Body of pancreas (tissue), 4 donors: ENCODE measurements at places on chromosomes 16 and 17. TPM values are rescaled to one million over a fixed set of nuclear protein-coding genes. Genes with fewer than 3 reads are reported as not detected.

- no peak overlapping the region for H3K27ac ChIP-seq
- no peak for DNase-seq
- H3K4me3 ChIP-seq, result no peak overlapping the region
- no peaks in the 10 kb centered on the region for H3K4me1 ChIP-seq
Measured at GRCh38 chr16:55672471-55672870, 16.7 kb downstream of the SLC6A2 start.

DNA sequence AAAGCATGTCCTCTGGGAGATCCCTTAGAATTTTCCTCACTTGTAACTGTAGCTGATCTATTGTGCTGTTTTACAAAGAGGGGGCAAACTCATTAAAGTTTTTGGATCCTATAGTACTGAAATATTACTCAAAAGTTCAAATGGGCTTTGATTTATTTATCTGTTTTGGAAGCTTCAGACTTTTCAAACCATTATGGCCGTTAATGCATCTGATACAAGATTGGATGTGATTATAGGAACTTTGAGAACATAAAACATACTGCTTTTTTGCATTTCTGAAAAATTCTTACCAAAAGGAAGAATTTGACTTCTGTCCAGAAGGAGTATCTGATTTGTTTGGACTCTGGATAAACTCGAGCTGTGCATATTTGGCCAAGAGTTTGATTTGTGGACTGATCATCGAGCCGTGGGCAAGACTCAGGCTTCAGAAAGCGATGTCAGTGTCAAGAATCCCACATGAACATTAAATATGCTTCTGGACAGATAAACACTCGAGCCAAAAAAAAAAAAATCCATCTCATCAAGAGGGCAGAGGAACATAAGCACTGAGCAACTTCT, 8.2 kb upstream of the MARCHF10 start:
- H3K36me3 ChIP-seq, result no peaks in the 10 kb centered on the region
- DNase-seq, result no peak
- no peak overlapping the region for H3K4me3 ChIP-seq
- H3K27me3 ChIP-seq, result no peaks in the 10 kb centered on the region
- H3K27ac ChIP-seq, result no peak overlapping the region
- peaks cover 6% of the 10 kb centered on the region for H3K4me1 ChIP-seq

DNA sequence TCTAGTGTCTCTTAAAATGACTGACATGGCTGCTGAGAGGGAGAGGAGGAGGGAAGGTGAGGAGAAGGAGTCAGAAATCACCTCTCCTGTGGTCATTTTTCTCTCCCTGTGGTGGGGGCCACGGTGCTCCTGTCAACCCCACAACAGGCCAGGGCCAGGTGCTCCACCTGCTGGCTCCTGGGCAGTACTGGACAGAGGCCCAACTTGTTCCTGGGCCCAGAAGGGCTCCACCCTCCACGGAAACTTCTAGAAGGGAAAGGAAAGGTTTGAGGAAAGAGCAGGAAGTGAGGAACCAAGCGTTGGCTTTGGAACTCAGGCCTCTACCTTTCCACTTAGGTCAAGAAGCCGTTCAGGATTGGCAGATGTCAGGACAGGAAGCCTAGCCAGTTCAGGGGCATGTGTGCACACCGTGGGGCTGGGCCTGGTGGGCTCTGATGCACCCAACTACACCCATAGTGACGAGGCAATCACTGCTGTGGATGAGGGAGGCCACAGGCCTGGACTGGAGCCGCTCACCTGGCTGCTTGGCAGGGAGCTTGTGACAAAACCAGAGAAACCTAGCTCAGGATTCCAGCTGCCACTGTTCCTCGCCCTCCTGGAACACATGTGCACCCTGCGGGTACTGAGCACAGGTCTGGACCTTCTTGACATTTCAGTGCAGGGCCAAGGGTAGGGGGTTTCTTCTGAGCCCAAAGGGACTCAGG, 36.1 kb downstream of the WNT3 start:
- peak overlapping the region; percentile 30 for H3K27ac ChIP-seq
- peak; percentile 74 for DNase-seq
- H3K4me1 ChIP-seq, result peaks cover 18% of the 10 kb centered on the region
- no peaks in the 10 kb centered on the region for H3K36me3 ChIP-seq
- H3K4me3 ChIP-seq, result no peak overlapping the region

DNA sequence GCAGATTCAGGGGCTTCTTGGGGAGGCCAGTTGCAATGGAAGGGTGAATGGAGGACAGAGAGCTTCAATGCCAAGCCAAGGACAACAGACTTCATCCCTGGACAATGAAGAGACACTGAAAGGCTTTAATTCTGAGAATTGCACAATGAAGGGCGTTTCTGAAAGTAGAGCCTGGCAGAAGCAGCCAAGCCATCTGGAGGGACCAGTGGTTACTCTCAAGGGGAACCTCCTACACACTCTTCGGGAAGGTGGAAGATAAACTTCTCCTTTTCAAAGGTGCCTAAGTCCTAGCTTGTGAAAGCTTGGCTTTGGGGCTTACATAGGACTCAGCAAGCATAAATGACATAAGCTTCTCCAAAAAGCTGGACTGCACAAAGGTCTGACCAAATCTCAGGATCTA, 6.2 kb upstream of the CES1 start:
- DNase-seq, result no peak
- H3K27me3 ChIP-seq, result no peaks in the 10 kb centered on the region
- no peak overlapping the region for H3K4me3 ChIP-seq
- no peaks in the 10 kb centered on the region for H3K36me3 ChIP-seq
- H3K27ac ChIP-seq, result no peak overlapping the region

DNA sequence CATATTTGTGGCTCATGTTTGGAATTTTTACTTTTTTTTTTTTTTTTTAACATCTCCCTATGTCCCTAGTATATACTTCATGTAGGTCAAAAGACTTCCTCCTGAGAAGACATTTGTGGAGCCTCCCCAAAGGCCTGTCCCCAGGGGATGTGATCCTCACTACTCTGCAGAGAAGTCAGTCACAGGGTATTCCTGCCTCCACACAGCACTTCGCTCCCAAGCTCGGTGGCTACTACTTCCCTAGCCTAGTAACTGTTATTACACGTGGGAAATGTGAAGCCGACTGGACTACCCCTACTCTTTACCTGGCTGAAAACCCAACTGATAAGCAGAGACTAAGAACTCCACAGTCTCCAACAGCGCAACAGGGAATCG, 116.8 kb downstream of the HIC1 start:
- H3K27me3 ChIP-seq, result no peaks in the 10 kb centered on the region
- no peak overlapping the region for H3K4me3 ChIP-seq
- peak overlapping the region; percentile 87 for H3K27ac ChIP-seq

DNA sequence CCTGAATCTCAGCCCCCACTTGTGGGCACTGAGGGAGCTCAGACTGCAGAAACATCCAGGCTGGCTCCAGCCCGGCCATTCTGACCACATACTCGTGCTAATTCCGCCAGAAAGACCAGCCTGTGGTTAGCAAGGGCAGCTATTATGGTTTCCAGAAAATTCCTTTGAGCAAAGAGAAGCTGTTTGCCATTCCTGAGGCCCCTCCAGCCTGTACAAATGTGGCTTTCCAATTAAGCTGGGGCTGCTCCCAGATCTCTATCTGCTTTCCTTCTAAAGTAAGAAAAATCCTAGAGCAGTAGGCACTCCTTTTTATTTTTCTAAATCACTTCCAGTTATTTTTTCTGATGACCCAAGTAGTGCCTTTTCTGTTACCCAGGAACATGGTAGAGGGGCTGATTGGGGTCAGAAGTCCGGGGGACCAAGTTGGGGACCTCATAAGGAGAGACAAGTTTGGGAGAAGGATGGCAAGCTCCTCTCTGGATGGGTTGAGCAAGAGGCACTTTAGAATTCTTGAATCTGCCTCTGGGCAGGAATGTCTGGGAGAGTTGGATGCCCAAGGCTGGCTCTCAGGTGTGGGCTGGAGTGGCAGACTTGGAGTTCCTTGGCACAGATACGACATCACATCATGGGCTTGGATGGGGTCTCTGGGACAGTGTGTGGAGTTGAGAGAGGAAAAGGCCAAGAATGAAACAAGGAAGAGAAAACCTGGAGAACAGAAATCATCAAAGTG, 83.3 kb upstream of the TNRC6C start:
- H3K36me3 ChIP-seq, result no peaks in the 10 kb centered on the region
- no peak overlapping the region for H3K27ac ChIP-seq
- H3K4me1 ChIP-seq, result no peaks in the 10 kb centered on the region
- no peak for DNase-seq
- no peak overlapping the region for H3K4me3 ChIP-seq

DNA sequence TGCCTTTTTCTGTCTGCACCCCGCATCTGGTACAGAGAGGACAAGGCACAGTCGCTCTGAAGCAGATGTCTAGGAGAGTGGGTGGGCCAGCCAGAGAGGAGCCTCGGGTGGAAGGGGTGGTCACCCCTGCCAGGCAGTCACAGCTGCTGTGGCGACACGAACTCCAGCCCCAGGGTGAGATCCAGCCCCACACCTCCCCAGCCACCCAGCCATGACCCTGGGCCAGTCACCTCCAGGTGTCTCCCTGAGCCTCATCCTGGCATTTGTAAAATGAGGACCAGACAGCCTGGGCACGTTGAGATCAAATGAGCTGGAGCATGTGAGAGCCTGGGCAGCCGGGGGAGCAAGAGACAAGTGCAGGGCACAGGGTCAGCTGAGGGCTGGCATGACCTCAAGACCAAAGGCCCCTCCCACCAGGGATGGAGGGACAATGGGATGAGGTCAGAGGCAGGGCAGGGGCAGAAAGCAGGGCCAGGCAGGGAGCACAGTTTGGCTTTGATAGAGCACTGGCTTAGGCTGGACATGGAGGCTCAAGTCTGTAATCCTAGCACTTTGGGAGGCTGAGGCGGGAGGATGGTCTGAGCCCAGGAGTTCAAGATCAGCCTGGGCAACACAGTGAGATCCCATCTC, 7.7 kb downstream of the ADAM11 start:
- no peaks in the 10 kb centered on the region for H3K36me3 ChIP-seq
- no peaks in the 10 kb centered on the region for H3K4me1 ChIP-seq
- no peaks in the 10 kb centered on the region for H3K27me3 ChIP-seq
- DNase-seq, result no peak

- H3K36me3 ChIP-seq, result no peaks in the 10 kb centered on the region
- H3K27me3 ChIP-seq, result no peaks in the 10 kb centered on the region
- no peak overlapping the region for H3K4me3 ChIP-seq
- no peak overlapping the region for H3K27ac ChIP-seq
- no peak for DNase-seq
Measured at GRCh38 chr17:43717913-43718312, 40.7 kb downstream of the SOST start.

DNA sequence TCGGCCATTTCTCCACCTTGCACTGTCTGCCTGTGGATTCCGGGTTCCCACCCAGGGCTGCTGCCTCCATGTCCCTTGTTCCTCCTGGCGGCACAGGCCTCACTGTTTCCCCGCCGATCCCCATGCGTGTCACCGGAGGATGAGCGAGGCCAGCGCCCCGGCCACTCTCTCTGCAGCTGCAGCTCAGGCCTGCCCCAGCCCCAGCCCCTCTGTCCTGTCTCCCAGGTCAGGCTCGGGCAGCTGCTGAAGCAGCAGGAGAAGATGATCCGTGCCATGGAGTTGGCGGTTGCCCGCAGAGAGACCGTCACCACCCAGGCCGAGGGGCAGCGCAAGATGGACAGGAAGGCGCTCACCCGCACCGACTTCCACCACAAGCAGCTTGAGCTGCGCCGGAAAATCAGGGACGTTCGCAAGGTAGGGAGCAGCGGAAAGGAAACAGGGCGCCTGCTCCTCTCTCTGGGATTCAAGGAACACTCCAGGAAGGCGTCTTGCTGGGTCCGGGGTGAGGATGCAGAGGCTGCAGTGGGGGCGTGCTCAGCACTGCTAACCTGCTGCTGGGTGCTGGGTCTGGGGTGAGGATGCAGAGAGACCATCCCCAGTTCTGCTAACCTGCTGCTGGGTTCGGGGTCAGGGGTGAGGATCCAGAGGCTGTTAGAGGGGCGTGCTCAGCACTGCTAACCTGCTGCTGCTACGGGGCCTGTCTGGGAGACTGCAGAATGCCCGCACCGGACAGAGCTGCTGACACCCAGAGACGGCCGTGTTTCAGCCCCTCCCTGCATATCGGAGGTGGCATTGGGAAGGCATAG, 6.1 kb upstream of the GAA start:
- no peaks in the 10 kb centered on the region for H3K4me1 ChIP-seq
- DNase-seq, result no peak
- no peaks in the 10 kb centered on the region for H3K36me3 ChIP-seq

DNA sequence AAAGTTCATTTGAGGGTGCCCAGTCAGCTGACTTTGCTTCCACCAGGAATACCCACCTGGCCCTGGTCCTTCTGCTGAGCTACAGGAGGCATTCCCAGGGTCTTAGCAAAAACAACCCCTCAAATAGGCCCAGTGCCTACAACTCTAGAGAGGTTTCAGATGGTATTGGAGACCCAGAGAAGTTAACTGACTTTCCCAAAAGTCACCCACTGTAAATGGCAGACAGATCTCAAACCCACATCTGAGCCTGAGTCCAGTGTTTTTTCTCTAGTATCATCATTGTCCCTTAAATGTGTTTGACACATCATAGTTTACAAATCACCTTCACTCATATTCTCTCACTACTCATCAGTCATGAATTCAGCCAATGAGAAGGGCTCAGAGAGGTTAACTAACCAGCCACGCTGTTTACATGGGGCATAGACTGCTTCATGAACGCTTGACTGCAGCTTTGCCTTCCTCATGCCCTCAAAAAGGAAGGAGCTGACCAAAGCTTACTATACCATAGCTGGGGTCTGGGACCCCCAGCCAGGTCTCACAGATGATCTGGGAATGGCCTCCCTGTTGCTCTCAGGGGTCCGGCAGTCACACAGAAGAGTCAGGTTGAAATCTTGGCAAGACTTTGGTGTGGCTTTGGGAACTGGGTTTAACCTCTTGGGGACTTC, 3.7 kb downstream of the PHOSPHO1 start:
- H3K4me1 ChIP-seq, result peaks cover 34% of the 10 kb centered on the region
- no peak overlapping the region for H3K4me3 ChIP-seq
- H3K27ac ChIP-seq, result no peak overlapping the region
- no peaks in the 10 kb centered on the region for H3K27me3 ChIP-seq

DNA sequence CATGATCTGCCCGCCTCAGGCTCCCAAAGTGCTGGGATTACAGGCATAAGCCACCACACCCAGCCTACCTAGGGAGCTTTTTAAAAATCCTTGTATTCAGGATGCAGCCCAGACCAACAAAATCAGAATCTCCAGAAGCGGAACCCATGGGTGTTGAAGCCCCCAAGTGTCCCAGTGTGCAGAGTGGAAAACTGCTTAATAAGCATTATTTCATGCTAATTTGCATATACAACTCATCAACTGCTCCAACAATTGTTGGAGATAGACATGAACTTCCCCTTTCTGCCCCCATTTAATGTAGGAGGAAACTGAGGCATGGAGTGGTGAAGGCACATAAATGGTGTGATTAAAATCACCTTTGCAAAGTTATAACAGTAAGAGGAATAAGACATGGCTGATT, 84.3 kb upstream of the C16orf82 start:
- H3K27ac ChIP-seq, result no peak overlapping the region
- H3K36me3 ChIP-seq, result no peaks in the 10 kb centered on the region
- no peak overlapping the region for H3K4me3 ChIP-seq
- DNase-seq, result no peak

- no peak overlapping the region for H3K27ac ChIP-seq
- DNase-seq, result no peak
- no peaks in the 10 kb centered on the region for H3K27me3 ChIP-seq
- H3K36me3 ChIP-seq, result peaks cover 58% of the 10 kb centered on the region
- H3K4me1 ChIP-seq, result peaks cover 9% of the 10 kb centered on the region
Measured at GRCh38 chr17:41767324-41768042, 19.0 kb downstream of the JUP start.

Gene MON1B
- total RNA-seq, result 22.4 TPM

Gene TBC1D16
- 37.2 TPM for total RNA-seq
